ENCODE measurements at places on chromosomes 5 and 9.

- no peak for DNase-seq
Observed at GRCh38 chr5:154325566-154325965, 120.2 kb upstream of the SAP30L start.

DNA sequence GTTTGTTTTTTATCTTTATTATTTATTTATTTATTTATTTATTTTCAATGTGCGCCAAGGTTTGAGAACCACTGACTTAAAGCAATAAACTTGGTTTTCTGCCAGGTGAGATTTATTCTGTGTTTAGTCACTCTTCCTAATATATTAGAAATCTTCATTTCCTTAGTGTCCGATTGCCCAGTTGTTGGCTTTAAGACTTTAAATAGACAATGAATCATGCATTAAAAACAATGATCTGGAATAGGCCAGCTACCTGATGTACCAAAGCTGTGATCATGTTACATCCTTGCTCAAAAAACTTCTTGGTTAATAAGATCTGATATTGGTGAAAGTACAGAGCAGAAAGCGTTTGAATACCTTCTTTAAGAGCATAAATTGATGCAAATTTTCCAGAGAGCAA lies 52.1 kb upstream of the ERBIN start:
- no peak for DNase-seq

DNA sequence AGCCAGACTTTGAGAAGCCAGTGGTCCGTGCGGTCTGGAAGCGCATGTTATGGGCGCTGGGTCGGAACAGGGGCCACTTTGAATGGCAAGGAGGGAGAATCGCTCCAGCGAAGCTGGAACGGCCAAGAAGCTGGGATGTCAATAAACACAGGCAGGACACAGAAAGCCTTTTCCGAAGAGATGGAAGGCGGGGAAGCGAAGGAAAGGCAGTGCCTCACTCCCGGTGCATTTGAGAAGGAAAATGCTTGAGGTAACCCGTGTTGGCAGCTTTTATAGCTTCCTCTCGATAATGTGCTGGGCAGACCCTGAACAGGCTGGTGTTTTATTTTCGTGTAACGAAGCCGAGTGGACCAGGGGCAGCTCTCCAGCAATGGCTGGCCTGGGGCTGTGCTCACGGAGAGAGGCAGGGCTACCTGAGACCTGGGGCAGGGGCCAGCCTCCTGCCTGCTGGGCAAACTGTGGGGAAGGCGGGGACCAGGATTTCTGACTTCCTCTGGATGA lies 84.2 kb upstream of the SPRY4 start:
- no peak for DNase-seq

DNA sequence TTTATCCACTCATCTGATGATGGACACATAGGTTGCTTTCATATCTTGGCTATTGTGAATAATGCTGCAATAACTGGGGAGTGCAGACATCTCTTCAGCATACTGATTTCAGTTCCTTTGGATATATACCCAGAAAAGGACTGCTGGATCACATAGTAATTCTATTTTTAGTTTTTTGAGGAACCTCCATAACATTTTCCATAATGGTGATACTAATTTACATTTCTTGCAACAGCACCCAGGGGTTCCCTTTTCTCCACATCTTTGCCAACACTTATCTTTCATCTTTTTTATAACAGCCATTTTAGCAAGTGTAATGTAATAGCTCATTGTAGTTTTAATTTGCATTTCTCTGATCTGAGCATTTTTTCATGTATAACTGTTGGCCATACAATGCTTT lies 34.1 kb upstream of the NR4A3 start:
- DNase-seq, result no peak

DNA sequence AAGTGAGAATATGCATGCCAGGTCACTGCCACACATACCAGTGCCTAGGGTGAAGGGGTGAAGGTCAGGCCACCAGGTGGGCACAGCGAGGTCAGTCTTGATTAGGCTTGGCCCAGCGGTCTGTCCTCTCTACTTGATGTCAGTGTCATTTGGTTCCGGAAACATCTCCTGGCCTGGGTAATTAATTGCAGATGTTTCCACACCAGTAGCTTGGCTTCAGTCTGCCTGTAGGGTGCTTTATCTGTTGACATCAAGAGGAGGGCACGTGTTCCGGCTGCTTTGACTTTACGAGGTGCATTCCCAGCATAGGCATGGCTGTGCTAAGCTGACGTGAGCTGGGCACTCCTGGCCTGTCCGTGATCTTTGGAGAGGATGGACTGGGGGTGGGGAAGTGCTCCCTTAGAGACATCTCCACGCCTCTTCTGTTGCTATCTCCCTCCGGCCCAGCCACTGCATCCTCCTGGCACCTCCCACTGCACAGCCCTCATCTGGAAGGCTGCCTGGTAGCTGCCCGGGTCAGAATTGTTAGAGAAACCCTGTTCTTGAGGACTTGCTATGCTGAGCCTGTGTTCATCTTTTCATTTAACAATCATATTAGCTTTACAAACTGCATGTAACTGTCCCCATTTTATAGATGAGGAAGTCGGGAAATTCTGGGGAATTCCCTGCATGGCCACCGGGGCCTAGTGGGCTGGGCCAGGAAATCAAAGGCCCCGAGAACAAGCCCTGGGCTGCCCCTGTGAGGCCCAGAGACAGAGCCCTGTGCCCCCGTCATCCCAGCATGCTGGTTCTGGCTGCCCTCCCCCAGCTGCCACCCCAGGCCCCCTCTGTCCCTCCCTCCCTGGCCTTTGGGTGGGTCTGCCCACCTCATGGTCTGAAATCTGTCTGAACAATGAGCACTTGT lies 29.1 kb downstream of the JADE2 start:
- DNase-seq, result peak; percentile 26

GRCh38 chr9:8651846-8652215 lies 852.3 kb upstream of the DMAC1 start:
- no peak for DNase-seq

GRCh38 chr5:110335361-110336066 lies 391.0 kb downstream of the TMEM232 start:
- no peak for DNase-seq

DNA sequence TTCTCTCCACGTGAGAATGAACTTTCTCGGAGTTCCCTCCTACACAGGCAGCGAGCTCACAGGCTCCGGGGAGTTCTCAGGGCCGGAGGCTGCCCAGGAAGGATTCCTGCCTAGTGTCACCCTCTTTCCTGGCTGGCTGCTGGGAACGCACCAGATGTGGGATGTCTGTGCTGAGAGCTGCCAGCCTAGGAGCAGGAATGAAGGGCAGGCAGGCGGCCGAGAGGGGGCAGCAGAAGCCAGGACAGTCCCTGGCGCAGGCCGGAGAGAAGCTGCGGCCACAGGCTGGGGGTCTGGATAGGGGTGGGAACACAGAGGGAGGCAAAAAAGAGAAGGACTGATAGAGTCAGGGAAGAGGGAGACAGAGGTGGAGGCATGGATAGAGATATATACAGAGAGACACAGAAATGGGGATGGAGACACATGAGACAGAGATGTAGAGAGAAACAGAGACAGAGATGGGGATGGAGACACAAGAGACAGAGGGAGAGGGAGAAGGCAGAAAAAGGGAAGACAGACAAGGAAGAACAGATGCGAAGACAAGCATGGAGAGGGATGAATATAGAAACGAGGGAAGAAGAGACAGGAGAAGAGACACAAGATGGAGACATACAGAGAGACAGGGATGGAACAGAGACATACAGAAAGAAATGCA lies 25.3 kb upstream of the ENHO start:
- peak; percentile 20 for DNase-seq

Measured in stimulated activated CD8-positive, alpha-beta memory T cell treated with anti-CD3 and anti-CD28 coated beads, Interleukin-2, amount 100 ng/mL, for 48 hours (primary cell).